ENCODE measurements at places on chromosomes 16 and 17.

DNA sequence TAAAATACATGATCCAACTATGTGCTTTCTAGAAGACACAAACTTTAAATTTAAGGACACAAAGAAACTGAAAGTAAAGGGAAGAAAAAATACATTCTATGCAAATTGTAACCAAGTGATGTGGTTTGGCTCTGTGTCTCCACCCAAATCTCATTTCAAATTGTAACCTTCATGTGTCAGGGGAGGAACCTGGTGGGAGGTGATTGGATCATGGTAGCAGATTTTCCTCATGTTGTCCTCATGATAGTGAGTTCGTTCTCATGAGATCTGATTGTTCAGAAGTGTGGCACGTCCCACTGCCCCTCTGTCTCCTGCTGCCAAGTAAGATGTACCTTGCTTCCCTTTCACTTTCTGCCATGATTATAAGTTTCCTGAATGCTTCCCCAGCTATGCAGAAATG, 15.0 kb downstream of the OR1A1 start:
- no peaks in the 10 kb centered on the region for H3K4me1 ChIP-seq
- no peak overlapping the region for H3K27ac ChIP-seq
- no peaks in the 10 kb centered on the region for H3K27me3 ChIP-seq
- H3K4me3 ChIP-seq = no peak overlapping the region

- no peak overlapping the region for H3K27ac ChIP-seq
- no peaks in the 10 kb centered on the region for H3K27me3 ChIP-seq
- DNase-seq = no peak
- no peaks in the 10 kb centered on the region for H3K4me1 ChIP-seq
Measured at GRCh38 chr16:66002601-66003000, 363.9 kb upstream of the CDH5 start.

GRCh38 chr16:83843657-83844056, 35.9 kb downstream of the HSBP1 start:
- H3K4me3 ChIP-seq = no peak overlapping the region
- no peaks in the 10 kb centered on the region for H3K36me3 ChIP-seq
- DNase-seq = no peak
- H3K27ac ChIP-seq = no peak overlapping the region
- H3K27me3 ChIP-seq = no peaks in the 10 kb centered on the region
- no peaks in the 10 kb centered on the region for H3K4me1 ChIP-seq

DNA sequence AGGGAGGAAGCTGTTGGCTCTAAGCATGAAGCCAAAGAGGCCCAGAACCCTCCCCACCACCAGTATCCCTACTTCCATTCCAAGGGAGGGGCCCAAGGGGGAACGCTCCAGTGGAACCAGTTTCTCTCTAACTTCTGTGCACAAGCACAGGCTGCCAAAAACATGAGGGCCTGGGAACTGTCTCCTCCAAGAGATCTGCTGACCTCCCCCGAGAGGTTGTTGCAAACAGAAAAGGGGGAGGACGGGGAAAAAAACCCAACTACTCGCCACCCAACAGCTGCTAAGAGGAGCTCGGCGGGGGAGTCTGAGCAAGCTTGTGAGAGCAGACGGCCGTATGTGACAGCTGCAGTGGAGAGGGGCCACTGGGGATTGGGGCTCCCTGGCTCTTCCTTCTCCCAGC, 15.7 kb upstream of the SLC35B1 start:
- DNase-seq = peak; percentile 22
- H3K36me3 ChIP-seq = no peaks in the 10 kb centered on the region
- no peak overlapping the region for H3K4me3 ChIP-seq

DNA sequence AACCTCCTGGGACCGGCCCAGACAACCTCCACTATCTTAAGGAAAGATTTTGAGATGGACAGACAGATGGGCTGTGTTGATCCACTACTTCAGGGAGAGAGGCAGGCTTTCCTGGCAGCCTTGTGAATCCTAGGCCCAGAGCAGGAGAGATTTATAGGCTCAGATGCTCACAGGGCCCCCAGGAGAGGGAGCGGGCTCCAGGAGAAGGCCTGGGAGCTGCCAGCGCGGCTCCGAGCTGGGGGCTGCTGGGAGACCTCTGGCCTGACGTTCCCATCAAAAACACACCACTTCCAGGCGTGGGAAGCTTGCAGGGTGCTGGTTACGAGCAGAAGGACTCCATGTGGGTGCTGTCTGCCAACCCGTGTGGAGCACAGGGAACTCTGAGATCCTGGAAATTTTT, 53.2 kb downstream of the MYH11 start:
- no peaks in the 10 kb centered on the region for H3K4me1 ChIP-seq
- H3K4me3 ChIP-seq = no peak overlapping the region
- no peak overlapping the region for H3K27ac ChIP-seq
- no peaks in the 10 kb centered on the region for H3K36me3 ChIP-seq
- no peak for DNase-seq

GRCh38 chr16:2005646-2006045, 4.0 kb downstream of the ZNF598 start:
- H3K27me3 ChIP-seq = no peaks in the 10 kb centered on the region
- DNase-seq = no peak
- H3K27ac ChIP-seq = no peak overlapping the region
- H3K4me3 ChIP-seq = no peak overlapping the region

DNA sequence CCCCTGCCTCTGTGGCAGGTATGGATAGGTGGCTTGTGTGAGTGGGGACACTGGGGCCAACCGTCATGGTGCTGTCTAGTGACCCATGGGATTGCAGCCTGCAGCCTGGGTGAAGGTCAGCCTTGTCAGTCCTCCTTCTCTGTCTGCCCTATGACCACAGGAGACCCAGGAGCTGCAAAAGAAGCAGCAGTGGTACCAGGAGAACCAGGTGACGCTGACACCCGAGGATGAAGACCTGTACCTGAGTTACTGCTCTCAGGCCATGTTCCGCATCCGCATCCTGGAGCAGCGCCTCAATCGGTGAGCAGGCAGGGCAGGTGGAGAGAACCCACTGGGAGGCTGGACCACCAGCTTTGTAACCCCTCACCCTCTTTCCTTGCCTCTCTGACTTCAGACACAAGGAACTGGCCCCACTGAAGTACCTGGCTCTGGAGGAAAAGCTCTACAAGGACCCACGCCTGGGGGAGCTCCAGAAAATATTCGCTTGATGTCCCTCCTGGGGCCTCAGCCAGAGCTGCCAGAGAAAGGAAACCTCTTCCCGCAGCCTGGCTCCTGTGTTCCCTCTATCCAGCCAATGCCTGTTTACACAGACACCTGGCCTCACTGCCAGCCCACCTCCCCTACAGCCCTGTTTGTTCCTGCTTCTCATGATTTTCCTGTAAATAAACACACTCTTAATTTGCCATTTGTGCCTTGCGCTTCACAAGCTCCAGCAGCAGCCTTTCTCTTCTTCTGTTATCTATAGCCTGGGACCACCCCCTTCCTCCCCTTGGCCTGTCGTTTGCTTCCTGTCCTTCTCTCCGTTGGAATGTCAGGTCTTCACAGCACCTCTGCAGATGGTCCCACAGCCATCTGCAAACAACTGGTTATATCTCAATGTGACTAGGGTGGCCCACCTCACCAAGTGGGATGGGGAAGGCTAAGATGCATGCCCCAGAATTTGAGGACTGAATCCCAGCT, 4.5 kb upstream of the KATNB1 start:
- H3K4me3 ChIP-seq = no peak overlapping the region
- no peaks in the 10 kb centered on the region for H3K27me3 ChIP-seq
- no peak overlapping the region for H3K27ac ChIP-seq
- H3K4me1 ChIP-seq = no peaks in the 10 kb centered on the region
- H3K36me3 ChIP-seq = no peaks in the 10 kb centered on the region

DNA sequence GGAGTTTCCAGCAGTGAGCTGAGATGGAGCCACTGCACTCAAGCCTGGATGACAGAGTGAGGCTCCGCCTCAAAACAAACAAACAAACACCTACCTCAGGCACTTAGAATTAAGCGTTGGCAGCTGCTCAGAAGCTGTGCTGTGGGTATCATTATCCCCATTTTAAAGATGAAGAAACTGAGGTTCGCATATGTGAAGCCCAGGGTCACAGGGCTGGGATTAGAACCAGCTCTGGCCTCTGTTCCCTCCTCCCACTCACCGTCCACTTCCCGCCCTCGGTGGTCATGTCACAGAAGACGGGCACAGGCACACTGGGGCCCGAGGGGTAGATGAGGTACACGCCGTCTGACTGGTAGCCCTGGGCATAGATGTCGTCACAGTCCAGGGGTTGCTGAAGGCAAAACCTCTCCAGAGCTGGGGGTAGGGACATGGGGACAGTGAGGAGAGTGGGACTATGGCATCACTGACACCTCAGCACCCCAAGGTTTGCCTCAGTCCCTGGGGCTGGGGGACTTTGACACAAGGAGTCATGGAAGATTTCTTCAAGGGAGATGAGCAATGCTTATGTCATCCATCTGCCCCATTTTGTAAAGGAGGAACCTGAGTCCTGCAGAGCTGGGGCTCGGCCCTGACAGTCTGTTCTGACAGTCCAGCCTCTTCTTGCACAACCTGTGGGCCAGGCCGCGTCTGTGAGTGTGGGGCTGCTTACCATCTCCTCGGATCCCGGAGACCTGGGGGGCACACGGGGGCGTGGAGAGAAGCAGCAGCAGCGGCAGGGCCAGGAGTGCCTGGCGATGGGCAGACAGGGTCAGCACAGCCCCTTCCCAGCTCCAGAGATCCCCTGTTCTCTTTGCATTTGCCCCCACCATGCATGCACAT, 700 bp downstream of the MFAP4 start:
- H3K4me3 ChIP-seq = peak overlapping the region; percentile 47
- no peaks in the 10 kb centered on the region for H3K27me3 ChIP-seq
- no peak for DNase-seq
- no peaks in the 10 kb centered on the region for H3K36me3 ChIP-seq

- peak overlapping the region; percentile 97 for H3K4me3 ChIP-seq
- H3K4me1 ChIP-seq = peaks cover 9% of the 10 kb centered on the region
- no peaks in the 10 kb centered on the region for H3K27me3 ChIP-seq
- H3K36me3 ChIP-seq = no peaks in the 10 kb centered on the region
- peak; percentile 56 for DNase-seq
Measured at GRCh38 chr17:28950017-28950751, 1.1 kb downstream of the PHF12 start.

DNA sequence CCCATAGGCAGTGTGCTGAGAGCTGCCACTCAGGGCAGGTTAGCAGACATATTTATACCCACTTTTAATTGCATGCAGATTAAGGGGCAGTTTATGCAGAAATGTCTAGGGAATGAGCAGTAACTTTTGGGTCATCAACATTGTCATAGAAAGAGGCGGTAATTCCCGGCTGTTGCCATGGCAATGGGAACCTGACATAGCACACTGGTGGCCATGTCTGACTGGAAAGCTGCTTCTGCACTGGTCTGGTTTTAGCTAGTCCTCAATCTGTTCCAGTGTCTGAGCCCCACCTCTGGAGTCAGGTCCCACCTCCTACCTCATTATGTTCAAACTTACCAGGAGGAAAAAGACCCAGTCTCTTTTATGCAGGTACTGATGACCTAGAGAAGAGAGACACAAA, 31.5 kb upstream of the TNRC6C start:
- DNase-seq = no peak
- no peaks in the 10 kb centered on the region for H3K36me3 ChIP-seq
- no peak overlapping the region for H3K27ac ChIP-seq
- no peaks in the 10 kb centered on the region for H3K4me1 ChIP-seq
- H3K27me3 ChIP-seq = peaks cover 8% of the 10 kb centered on the region

DNA sequence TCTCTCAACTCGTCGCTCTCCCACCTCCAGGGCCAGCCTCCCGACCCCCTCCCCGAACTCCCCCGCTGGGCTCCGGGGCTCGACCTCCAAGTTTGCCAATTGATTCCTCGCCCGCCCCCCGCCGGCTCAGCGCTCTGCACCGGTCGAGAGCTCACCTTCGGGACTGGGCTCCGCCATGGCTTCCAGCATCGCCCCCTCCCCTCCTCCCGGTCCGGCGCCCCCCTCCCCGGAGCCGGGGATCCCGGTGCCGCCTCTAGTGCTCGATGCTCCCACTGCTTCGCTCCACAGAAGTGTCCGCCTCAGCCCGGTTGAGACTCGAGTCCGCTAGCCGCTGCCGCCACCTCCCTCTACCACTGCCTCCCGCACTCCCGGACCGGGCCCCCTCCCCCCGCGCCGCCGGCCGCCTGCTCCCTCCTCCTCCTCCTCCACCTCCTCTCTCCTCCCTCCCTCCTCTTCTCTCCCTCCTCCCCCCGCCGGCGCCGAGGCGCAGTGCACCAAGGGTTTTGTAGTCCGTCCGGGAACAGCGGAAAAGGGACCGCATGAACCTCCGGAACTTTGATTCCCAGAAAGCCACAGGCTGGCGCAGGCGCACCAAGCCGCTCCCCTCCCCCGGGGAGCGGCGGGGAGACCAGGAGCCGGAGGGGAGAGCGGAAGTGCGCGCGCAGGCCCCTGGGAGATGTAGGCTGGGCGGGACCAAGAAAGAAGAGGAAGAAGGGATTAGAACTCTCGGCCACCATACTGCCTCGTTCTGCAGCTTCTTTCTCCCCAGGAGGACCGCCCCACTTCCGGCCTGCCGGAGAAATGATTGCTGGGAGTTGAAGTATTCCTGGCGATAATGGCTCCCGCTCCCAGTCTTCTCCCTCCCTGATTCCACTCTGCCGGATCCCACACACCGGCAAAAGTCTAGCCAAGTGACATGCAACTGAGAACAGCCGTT, at the start of gene PHF23:
PHF23 (minus strand) TSS at position 367 of the 937 bp plus-strand sequence; CDS start at position 189, 178 bp downstream.
- H3K4me1 ChIP-seq = peaks cover 26% of the 10 kb centered on the region
- H3K4me3 ChIP-seq = peak within 1 kb of the TSS; percentile 99
- H3K27me3 ChIP-seq = no peaks in the 10 kb centered on the region
- DNase-seq = peak; percentile 99
- peak within 1 kb of the TSS; percentile 97 for H3K27ac ChIP-seq
- H3K36me3 ChIP-seq = no peaks in the 10 kb centered on the region

GRCh38 chr16:17370223-17370707, 100.5 kb downstream of the XYLT1 start:
- H3K4me3 ChIP-seq = no peak overlapping the region
- H3K27me3 ChIP-seq = no peaks in the 10 kb centered on the region
- DNase-seq = no peak
- peaks cover under 1% of the 10 kb centered on the region for H3K4me1 ChIP-seq
- no peak overlapping the region for H3K27ac ChIP-seq

- H3K36me3 ChIP-seq = no peaks in the 10 kb centered on the region
- no peak overlapping the region for H3K4me3 ChIP-seq
- H3K27ac ChIP-seq = no peak overlapping the region
- H3K27me3 ChIP-seq = no peaks in the 10 kb centered on the region
- no peak for DNase-seq
Measured at GRCh38 chr17:72206376-72206775, 85.6 kb downstream of the SOX9 start.

DNA sequence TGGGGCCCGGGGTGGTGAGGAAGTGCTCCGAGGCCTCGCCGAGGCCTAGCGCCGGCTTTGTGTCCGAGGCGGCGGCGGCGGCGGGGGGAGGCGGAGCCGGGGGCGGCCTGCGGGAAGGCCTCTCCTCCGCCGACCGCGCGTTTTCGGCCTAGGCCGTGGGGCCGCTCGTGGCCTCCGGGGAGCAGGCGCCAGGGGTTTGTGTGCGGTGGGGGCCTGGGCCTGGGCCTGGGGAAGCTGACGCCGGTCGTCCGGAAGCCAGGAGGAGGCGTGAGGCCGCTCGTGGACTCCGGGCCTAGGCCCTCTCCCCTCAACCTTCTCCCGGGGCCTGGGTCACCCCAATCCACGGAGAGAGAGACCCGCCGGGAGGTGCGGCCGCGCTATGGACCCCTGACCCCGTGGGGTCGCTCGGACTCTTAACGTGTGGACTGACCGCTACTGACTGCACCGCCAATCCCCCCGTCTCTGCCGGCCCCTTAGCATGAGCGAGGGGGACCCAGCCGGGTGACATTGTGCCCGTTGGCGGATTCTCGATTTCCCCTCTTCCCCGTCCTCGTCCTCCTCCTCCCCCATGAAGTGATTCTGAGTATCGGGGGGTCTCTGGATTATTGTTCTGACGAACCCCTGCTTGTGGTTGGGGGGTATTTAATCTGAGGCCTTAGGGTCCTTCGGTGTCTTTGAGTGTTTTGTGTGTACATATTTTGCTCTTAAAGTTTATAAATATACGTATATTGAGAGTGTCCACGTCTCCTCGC, 660 bp downstream of the RBBP6 start:
- no peaks in the 10 kb centered on the region for H3K27me3 ChIP-seq
- peak; percentile 62 for DNase-seq
- H3K27ac ChIP-seq = peak overlapping the region; percentile 97
- no peaks in the 10 kb centered on the region for H3K4me1 ChIP-seq
